ENCODE measurements at places on chromosomes 16 and 17. TPM values are rescaled to one million over a fixed set of nuclear protein-coding genes. Genes with fewer than 3 reads are reported as not detected.

GRCh38 chr17:44738214-44738906 lies 20.4 kb upstream of the ADAM11 start:
- no peak for DNase-seq

GRCh38 chr17:29069526-29070041 lies 26.6 kb downstream of the PIPOX start:
- no peak for DNase-seq

- no peak for DNase-seq
Observed at GRCh38 chr17:72565006-72565405, 444.2 kb downstream of the SOX9 start.

Gene BICDL2
- not detected for total RNA-seq

Gene BRICD5
- 4.1 TPM for total RNA-seq

Gene SLC5A11
- 0.25 TPM for total RNA-seq

All from SJCRH30 (cell line).